GOT3 (cell line): ENCODE measurements at places on chromosomes 16 and 17.
A peak's percentile ranks its signal among the peaks of the same experiment; 100 is the strongest.

GRCh38 chr17:40103071-40103661 is 2.8 kb upstream of the NR1D1 start:
- no peak for DNase-seq

GRCh38 chr16:29777576-29778350 is at the start of gene ZG16:
Gene ZG16, plus strand, starts transcription at chr16:29778256. Its CDS starts 1,011 bp downstream, at chr16:29779267.
- no peak for DNase-seq

GRCh38 chr17:76791053-76791980 is 53.4 kb downstream of the MFSD11 start:
- no peak for DNase-seq

DNA sequence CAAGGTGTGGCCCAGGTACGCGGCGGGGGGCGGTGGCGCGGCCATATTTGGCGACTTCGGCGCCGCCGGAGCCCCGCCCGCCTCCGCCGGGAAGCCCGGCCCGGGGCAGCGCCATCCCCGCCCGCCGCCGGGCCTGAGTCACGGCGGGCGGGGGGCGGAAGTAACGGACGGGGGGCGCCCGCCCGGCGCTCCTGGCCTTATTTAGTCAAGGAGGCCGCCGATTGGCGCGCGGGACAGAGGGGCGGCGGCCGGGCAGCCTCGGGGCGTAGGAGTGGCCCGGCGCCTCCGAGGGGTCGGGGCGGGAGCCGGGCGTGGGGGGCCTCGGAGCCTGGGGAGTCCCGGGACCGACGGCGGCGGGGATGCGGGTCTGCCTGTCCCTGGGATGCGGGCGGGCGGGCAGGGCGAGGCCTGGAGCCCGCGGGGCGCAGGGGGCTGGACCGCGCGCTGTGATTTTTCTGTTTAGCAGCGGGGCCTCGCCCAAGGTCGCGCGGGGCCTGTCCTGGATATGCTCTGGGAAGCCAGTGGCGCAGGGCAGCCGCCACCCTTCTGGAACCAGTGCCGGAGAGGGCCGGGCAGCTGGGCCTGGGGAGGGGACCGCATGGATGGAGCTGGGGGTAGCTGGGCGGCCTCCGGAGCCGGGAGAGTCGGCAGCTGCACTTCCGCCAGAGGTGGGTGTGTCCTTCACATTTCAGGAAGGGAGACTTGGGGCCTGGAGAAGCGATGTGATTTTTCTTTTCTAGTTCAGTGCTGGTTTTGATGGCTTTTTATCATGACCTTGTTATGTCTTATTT is 2.3 kb upstream of the ACTG1 start:
- peak; percentile 41 for DNase-seq

DNA sequence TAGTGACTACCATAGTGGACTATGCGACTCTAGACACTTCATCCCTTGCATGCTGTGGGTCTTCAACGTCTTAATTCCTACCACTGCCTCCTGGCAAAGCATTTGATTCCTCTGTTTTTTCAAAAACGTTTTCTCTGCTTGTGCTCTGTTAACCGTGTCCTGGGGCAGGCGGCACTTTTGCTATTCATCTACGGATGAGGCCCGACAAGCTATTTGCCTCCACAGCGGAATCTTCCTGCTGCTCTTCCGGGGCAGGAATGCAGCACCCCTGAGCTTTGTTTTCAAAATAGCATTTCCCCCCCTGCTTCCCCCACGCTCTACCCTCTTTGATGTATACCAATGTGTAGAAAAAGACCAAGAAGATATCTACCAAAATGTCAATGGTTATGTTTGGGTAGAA is 39.8 kb upstream of the METTL16 start:
- no peak for DNase-seq

- DNase-seq: no peak
These were observed 18.3 kb upstream of the MLKL start for GRCh38 chr16:74718741-74719610.

GRCh38 chr16:59988591-59988990 is 1254.5 kb upstream of the GOT2 start:
- DNase-seq: no peak

DNA sequence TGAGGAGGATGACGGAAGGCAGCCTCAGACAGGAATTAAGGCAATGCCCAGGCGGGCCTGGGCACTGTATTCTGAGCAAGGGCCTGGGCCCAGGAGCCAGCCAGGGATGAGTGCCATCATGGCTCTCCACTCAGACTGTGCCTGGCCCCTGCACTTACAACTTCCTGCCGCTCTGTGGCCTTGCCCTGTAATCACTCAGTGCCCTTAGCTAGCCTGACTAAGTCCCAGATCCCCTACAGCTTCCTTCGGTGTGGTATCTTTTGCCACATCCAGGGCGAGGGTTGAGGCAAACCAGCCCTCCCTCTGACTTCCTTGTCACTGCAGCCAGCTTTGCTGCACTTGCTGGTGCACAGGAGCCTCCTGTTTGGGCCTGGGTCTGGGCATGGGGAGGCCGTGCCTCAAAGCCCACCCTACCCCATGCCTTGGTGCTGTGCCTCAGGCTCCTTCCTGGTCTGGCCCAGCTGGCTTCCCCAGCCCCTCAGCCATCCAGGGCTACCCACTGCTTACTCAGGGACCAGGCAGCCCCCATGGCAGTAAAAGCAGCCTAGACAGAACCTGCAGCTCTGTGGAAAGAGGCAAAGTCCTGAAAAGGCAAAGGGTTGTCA is 9.3 kb downstream of the SLC46A1 start:
- DNase-seq: no peak

- DNase-seq: no peak
These were observed 7.4 kb downstream of the ASGR2 start for GRCh38 chr17:7107012-7107754.
